ENCODE measurements at places on chromosomes 13 and 19.

DNA sequence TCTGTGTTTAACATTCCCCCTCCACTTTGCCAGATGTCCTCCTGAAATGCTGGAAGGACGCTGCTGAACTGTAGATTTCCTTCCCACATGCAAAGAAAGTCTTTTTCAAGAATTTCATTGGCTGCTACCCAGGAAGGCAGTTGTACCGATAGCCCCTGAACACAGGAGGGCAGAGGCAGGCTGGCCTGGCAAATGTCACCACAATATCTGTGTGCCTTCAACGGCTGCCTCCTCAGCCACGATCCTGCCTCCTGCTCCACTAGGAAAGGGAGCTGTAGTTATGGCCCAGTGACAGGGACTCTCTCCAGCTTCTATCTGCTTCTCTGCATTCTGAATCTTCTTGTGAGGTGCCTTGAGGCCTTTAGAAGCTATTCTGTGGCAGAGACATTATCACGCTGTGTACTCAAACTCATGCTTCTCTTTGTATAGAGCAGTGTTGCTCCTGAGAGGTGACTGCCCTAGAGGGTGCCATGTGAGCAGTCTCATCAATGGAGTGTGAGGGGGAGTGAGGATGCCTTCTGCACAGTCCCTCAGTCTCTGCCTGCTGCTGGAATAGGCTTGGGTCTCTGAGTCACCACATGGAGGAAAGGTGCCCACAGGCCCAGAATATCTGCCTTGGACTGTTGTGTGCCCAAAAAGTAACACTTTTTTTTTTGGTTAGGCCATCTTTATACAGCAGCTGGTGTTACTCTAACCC is 279.8 kb downstream of the DNAJC15 start:
- no peak for DNase-seq

- DNase-seq = no peak
Observed at GRCh38 chr13:51856027-51856736, 5.6 kb upstream of the CCDC70 start.

DNA sequence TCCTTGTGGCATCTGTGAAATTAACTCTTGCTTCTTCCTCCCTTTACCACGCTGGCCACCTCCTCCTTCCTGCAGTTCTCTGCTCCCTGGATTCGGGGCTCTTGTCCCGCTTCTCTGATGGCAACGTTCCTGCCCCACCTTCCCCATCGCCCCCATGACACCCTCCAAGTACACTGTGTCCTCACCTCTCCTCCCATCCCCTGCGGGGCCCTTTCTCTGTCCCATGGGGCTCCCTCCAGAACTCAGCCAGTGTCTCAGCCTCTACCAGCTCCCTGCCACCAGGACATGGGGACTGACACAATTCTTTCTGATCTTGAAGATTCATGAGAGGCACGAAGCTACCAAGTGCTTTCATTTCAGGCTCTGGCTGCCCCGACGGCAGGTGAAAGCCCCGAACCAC is 9.1 kb downstream of the CARS2 start:
- no peak for DNase-seq

- no peak for DNase-seq
Observed at GRCh38 chr19:11639245-11639601, 41.9 kb downstream of the ZNF627 start.

GRCh38 chr19:33064792-33065550 is at the start of gene RHPN2:
Gene RHPN2, minus strand, starts transcription at chr19:33064888. Its CDS starts 36 bp downstream, at chr19:33064852.
- DNase-seq = peak; percentile 43

DNA sequence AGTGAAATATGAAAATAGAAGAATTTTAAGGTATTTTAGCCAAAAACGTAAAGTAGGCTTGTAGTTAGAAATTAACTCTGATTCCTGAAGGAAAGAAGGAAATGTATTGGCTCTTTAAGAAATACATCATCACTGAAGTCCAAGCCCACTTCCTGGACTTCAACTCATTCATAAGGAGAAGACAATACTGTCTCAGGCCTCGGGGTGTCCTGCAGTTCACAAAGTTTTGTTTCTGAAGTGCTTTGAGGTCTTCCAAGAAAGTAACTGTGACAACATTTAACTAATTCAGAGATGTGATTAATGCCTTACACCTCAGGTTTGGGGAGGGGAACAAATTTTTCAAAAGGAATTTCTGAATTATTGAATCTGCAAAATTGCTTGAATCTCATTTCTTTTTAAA is 65.8 kb upstream of the STARD13 start:
- no peak for DNase-seq

DNA sequence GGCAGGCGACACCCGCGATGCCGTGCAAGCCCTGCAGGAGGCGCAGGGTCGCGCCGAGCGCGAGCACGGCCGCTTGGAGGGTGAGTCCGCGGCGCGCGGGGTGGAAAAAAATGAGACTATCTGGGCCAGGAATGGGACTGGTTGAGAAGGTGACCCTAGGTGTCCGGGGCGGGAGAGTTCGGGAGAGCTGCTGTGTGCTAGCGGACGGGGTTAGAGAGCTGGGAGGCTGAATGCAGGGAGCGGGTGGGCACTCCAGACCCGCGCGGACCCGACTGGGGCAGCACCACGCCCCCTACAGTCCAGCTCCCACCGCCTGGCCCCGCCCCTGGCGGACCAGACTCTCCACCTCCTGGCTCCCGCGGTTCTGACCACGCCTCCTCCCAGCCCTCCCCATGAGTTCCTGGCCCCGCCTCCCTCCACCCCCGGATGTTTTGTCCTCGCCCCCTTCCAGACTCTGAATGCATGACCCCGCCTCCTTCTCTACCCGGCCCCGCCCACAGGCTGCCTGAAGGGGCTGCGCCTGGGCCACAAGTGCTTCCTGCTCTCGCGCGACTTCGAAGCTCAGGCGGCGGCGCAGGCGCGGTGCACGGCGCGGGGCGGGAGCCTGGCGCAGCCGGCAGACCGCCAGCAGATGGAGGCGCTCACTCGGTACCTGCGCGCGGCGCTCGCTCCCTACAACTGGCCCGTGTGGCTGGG is 1.5 kb downstream of the CLEC11A start:
- DNase-seq = peak; percentile 98

- DNase-seq = no peak
Observed at GRCh38 chr19:55635856-55636440, 4.9 kb upstream of the ZNF580 start.

DNA sequence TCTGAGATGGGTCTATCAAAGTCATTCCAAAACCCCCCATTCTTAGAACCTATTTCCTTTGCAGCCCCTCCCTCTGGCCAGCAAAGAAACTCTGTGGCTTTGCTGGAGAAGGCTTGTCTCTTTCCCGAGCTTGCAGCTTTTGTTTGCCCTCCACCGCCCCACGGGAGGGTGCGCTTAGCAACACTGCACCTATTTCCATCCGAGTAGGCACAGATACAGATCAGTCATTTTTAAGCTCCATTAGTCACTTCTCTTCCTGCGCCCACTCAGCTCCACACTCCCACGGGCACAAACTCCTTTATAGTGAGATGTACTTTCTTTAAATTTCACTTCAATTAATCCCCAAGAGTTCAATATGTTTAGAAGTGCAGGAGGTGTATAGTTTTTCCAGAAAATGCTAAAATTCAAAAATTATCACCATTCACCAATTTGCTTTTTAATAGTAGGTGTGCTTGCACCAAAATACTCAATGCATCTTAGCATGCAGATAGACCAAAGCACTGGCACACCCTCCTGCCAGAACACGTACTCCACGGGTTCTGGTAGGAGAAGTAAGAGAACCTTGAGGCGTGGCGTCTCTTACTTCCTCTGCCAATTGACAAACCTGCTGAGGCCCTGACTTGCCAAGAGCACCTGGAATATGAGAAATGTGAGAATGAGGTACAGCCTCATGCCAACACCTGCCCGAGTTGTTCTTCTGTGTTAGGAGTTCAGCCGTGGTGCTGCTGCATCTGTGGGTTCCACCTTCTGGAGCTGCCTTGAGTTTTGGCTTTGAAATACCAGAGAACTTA is 183.7 kb downstream of the TEX29 start:
- DNase-seq = no peak

- DNase-seq = no peak
Observed at GRCh38 chr13:20616059-20616797, 49.3 kb downstream of the IFT88 start.

DNA sequence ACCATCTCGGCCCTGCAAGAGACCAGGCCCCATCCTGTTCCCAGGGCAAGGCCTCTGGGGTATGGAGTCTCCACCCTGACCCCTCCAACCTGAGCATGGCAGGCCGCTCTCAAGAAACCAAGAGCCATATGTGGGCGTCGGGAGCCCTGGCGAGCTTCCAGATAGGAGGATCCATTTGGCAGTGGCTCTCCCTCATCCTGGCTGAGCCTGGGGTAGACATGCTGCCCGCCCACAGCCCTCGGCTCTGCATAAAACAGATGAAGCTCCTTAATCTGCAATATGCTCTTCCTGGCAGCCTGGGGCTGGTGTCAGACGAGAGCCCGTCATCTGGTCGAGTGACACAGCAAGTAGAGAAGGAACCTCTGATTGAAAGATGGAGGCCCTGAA is 6.1 kb downstream of the ATP13A1 start:
- no peak for DNase-seq

GRCh38 chr19:7927605-7928333 is 1.8 kb upstream of the CTXN1 start:
- DNase-seq = no peak

DNA sequence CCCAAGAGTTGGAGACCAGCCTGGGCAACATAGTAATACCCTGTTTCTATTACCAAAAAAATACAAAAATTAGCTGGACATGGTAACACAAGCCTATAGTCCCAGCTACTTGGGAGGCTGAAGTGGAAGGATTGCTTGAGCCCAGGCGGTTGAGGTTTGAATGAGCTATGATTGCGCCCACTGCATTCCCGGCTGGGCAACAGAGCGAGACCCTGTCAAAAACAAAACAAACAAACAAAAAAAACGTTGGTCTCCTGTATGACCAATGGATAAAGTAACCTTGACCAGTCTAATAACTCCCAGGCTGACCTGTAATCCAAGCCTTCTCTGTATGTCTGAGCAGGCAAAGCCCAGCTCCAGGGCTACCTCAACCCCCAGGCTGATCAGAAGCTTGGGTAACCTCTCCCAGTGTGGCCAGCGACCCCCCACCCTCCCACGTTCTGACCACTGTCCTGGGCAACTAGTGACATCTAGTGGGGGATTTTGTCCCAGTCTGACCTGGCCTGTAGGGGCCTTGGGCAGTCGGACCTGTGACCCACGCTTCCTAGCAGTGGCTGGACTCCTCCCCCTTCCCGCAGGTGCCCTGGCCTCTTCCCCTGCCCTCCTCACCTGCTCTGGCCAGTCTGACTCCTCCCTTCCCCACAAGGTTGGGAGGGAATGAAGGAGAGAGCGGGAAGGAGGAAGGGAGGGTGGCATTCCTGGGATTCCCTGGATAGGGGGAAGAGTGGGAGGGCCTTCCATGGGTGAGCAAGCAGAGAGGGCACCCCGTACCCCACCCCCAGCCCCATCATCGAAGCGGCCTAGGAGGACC is 1.0 kb upstream of the BCAM start:
- DNase-seq = no peak

DNA sequence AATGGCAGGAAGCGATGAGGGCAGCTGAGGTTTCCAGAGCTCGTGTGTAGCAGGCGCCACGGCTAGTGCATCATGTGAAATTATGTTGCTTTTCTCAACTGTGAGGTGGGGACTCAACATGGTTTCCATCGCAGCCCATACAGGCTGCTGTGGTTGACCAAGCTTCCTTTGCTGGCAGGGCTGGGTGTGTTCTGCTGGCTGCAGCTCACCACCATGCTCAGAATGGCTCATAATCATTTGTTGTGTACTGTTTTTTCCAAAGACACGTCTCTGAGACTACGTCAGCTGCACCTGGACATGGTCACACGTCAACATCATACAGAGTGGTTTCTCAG is 16.1 kb upstream of the RASA3 start:
- DNase-seq = peak; percentile 86

- DNase-seq = no peak
Observed at GRCh38 chr19:6032381-6032780, 54.4 kb upstream of the RANBP3 start.

GRCh38 chr13:25886438-25887214 is 165.2 kb downstream of the SHISA2 start:
- DNase-seq = no peak

- DNase-seq = no peak
Observed at GRCh38 chr19:883661-884211, 9.3 kb downstream of the MED16 start.

DNA sequence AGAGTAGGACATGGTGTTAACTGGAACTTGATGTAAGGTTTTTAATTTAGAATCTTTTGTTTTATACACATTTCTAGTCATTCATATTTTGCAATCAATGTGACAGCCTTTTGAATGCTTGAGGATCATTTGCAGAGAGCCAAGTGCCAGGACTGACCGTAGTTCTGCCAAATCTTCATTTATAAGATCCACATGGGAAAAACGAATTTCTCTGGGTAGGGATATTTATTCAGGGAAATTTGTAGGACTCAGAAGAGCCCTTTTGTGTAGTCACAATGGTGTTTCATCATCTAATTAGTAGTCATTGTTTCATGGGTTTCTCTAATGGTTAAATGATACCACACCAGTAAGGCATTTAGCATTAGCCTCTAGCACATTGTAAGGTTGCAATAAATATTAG is 161.1 kb downstream of the LMO7 start:
- DNase-seq = no peak

DNA sequence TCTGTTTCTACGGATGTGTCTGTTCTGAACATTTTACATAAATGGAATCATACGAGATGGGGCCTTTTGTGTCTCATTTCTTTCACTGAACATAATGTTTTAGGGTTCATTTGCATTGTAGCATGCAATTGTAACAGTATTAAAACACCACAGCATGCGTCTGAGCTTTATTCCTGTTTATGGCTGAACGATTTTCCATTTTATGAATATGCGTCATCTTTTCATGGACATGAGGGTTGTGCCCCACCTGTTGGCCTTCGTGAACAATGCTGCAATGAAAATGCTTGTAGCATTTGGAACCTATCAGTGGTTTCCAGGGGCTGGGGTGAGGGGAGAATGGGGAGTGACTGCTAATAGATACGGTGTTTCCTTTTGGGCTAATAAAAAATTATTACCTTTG is 5.1 kb downstream of the OR10H1 start:
- DNase-seq = no peak

GRCh38 chr13:99403458-99403971 is 96.3 kb upstream of the GPR183 start:
- no peak for DNase-seq

GRCh38 chr13:44331912-44332851 is 41.4 kb upstream of the SERP2 start:
- no peak for DNase-seq

- DNase-seq = no peak
Observed at GRCh38 chr13:83878691-83879430, 3.4 kb downstream of the SLITRK1 start.

- DNase-seq = no peak
Observed at GRCh38 chr19:43586346-43586745, 9.6 kb downstream of the IRGQ start.

GRCh38 chr19:11848594-11849469 is at the start of gene ZNF439:
Gene ZNF439, plus strand, starts transcription at chr19:11848726. Its CDS starts 142 bp downstream, at chr19:11848868.
- DNase-seq = peak; percentile 83

DNA sequence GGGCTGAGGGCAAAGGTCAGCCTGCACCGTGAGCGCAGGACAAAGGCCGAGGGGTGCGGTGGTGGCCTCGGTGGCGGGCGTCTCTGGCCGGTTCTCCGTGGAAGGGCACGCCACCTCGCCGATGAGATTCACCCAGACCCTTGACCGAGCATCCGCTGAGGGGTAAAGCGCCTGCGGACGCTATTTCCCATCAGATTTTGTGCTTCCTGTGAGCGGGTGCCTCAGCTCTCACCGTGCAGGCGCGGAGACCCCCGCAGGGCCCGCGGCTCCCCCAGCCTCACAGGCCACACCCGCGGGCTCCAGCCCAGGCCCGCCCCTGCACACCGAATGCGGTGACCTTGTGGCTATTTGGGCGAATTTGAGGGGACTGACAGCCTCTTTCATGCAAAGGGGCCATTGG is 348.0 kb downstream of the TEX29 start:
- DNase-seq = no peak

Measured in activated T-helper 2 cell treated with anti-CD3 and anti-CD28 coated beads, Interferon-gamma antibody, Interleukin-2, Interleukin-4, amounts not matched to agents 10 μg/mL and 5 μg/mL and 100 μg/mL, durations not matched to agents 14 hours and 24 hours and 36 hours (primary cell).